ENCODE measurements at places on chromosomes 5 and 9. TPM values are rescaled to one million over a fixed set of nuclear protein-coding genes. Genes with fewer than 3 reads are reported as not detected.

DNA sequence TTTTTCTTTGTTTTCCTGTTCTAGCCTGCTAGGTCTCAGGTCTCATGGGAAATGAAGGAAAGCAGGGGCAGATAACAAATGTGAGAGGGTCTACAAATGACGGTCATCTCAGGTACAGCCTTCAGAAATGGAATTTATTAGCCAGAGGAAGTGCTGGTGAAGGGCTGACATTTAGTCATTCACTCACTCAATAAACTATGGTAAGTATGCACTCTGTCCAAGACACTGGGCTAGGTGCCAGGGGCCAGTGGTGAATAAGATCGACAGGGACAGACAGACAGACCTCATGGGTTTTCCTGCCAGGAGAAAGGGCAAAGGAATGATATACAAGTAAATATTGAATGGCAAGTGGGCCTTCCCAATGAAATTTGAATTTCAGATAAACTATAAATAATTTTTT, 6.3 kb downstream of the PDE6A start:
- peaks cover 14% of the 10 kb centered on the region for H3K4me1 ChIP-seq
- H3K27me3 ChIP-seq, result peaks cover 16% of the 10 kb centered on the region
- H3K4me3 ChIP-seq, result no peak overlapping the region
- no peak for DNase-seq
- no peak overlapping the region for H3K27ac ChIP-seq
- no peaks in the 10 kb centered on the region for H3K36me3 ChIP-seq

DNA sequence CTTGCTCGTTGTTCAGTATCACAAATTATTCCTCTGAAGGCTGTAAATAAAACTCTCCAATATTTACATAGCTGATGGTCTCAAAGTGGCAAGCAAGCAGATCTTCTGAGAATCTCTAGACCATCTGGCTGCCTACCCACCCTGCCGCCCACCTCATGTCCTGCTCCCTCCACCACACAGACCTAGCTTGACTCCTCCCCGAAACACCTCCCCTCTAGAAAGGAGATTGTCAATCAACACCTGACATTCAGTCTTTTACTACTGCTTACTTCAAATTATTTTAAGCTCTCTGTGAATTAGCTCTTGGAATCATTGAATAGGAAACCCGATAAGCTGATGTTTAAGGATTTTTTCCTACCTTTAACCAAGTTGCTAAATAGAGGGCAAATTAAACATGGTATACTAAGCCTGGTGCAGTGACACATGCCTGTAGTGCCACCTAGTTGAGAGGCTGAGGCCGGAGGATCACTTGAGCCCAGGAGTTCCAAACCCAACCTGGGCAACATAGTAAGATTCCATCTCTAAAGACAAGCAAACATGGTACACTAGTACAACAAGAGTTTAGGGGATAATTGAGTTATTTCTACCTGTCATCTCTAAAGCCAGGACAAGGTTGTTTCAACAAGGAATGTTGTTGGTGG, 10.9 kb upstream of the SOWAHA start:
- H3K36me3 ChIP-seq, result no peaks in the 10 kb centered on the region
- no peak for DNase-seq
- peaks cover 33% of the 10 kb centered on the region for H3K27me3 ChIP-seq
- no peak overlapping the region for H3K27ac ChIP-seq
- H3K4me1 ChIP-seq, result peaks cover 2% of the 10 kb centered on the region

DNA sequence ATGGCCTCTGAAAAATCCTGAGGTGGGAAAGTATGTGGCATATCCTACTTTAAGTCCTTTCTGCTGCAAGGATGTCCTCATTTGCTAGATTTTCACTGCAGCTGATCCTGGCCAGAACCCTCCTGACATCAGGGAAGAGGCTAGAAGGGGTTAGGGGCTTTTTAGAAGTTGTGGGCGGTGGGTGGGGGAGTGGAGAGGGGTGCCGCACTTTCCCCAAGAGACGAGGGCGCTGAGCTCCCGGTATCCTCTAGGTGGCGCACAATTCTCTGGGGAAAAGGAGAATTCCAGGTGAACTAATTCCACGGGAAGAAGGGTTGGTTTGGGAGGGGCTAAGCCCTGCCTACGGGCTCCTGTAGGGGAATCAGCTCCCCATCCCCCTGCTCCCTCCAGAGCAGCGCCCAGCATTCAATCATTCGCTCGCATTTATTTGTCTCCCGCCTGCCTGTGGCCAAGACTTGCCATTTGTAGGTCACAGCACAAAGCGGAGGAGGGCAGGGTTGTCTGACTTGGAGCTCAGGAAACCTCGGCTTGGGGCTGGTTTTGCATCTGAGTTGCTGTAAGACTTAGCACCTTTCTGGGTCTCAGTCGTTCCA, 42.9 kb upstream of the HAND1 start:
- no peak for DNase-seq
- no peak overlapping the region for H3K27ac ChIP-seq
- no peaks in the 10 kb centered on the region for H3K36me3 ChIP-seq
- peaks cover 25% of the 10 kb centered on the region for H3K27me3 ChIP-seq
- H3K4me3 ChIP-seq, result no peak overlapping the region

DNA sequence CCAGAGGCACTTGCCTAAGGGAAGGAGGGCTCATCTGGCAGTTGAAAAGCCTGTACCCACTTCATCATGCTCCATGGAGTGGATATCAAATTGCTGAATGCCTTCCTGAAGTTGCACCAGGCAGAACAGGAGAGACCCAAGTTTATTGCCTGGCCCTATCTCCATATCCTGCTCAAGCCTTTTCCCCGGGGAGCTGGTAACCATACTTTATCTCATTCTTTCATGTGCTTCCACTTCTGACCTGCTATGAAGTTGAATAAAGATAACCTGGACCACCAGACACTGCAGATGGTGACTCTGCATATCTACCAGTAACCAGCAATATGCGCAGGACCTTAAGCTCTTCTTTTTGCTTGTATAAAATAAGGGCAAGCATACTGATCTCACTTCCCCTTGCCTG, 1397.5 kb upstream of the CDH6 start:
- no peaks in the 10 kb centered on the region for H3K36me3 ChIP-seq
- no peak overlapping the region for H3K27ac ChIP-seq
- H3K4me1 ChIP-seq, result no peaks in the 10 kb centered on the region
- no peak overlapping the region for H3K4me3 ChIP-seq
- DNase-seq, result no peak
- H3K27me3 ChIP-seq, result no peaks in the 10 kb centered on the region

GRCh38 chr5:98872674-98873073, 56.1 kb downstream of the CHD1 start:
- peaks cover 65% of the 10 kb centered on the region for H3K36me3 ChIP-seq
- H3K4me1 ChIP-seq, result no peaks in the 10 kb centered on the region
- no peaks in the 10 kb centered on the region for H3K27me3 ChIP-seq
- no peak for DNase-seq

Gene C9orf43
- 0.40 TPM for total RNA-seq

Gene TMC1
- total RNA-seq, result 0.28 TPM

Gene SMIM3
- 19.1 TPM for total RNA-seq

- H3K4me1 ChIP-seq, result no peaks in the 10 kb centered on the region
- no peaks in the 10 kb centered on the region for H3K27me3 ChIP-seq
- H3K4me3 ChIP-seq, result no peak overlapping the region
- H3K36me3 ChIP-seq, result no peaks in the 10 kb centered on the region
- DNase-seq, result no peak
These were observed 109.8 kb upstream of the ATP10B start for GRCh38 chr5:160961761-160962160.

Gene PCA3
- not detected for total RNA-seq

DNA sequence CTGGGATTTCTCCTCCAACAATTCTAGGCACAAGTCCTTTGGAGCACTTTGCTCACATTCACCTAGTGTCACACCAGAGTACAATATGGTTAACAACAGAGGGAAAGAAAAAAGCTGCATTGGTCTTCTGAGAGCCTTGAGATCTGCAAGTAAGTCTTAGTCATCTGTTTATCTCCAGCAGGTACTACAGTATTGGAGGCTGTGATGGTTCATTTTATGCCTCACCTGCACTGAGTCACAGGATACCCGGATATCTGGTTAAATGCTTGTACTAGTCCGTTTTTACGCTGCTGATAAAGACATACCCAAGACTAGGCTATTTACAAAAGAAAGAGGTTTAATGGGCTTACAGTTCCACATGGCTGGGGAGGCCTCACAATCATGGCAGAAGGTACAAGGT, 525.0 kb downstream of the NR2F1-AS1 start:
- no peaks in the 10 kb centered on the region for H3K4me1 ChIP-seq
- no peaks in the 10 kb centered on the region for H3K27me3 ChIP-seq
- no peak for DNase-seq
- H3K4me3 ChIP-seq, result no peak overlapping the region

DNA sequence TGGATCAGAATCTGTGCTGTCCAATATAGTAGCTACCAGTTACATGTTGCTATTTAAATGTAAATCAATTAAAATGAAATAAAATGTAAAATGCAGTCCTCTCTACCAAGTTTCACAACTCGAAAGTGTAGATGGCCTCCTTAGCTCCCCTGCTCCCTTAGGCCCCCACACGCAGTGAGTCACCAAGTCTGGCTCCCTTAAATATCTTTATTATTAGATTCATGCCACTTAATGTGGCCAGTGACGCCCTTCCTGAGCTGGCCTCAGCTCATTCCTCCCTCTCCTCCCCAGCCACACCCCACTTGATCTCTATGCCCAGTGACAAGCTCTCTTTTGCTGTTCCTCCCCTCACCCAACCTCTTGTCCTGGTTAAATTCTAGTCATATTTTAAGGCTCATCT, 88.4 kb upstream of the DNAH5 start:
- no peaks in the 10 kb centered on the region for H3K36me3 ChIP-seq
- peaks cover 5% of the 10 kb centered on the region for H3K4me1 ChIP-seq
- no peaks in the 10 kb centered on the region for H3K27me3 ChIP-seq
- DNase-seq, result no peak
